Upper lobe of left lung (tissue), 6 donors: ENCODE measurements at places on chromosomes 2 and 18.
A peak's percentile ranks its signal among the peaks of the same experiment; 100 is the strongest.

- peaks cover 11% of the 10 kb centered on the region for H3K4me1 ChIP-seq
- H3K27me3 ChIP-seq, result no peaks in the 10 kb centered on the region
- DNase-seq, result no peak
- no peak overlapping the region for H3K27ac ChIP-seq
- H3K4me3 ChIP-seq, result no peak overlapping the region
Observed at GRCh38 chr2:183011743-183012142, 26.5 kb downstream of the NCKAP1 start.

GRCh38 chr2:70525032-70525431 lies 28.6 kb downstream of the TGFA start:
- peaks cover 26% of the 10 kb centered on the region for H3K4me1 ChIP-seq
- DNase-seq, result no peak
- peak overlapping the region; percentile 75 for H3K27ac ChIP-seq
- H3K36me3 ChIP-seq, result no peaks in the 10 kb centered on the region
- no peak overlapping the region for H3K4me3 ChIP-seq

DNA sequence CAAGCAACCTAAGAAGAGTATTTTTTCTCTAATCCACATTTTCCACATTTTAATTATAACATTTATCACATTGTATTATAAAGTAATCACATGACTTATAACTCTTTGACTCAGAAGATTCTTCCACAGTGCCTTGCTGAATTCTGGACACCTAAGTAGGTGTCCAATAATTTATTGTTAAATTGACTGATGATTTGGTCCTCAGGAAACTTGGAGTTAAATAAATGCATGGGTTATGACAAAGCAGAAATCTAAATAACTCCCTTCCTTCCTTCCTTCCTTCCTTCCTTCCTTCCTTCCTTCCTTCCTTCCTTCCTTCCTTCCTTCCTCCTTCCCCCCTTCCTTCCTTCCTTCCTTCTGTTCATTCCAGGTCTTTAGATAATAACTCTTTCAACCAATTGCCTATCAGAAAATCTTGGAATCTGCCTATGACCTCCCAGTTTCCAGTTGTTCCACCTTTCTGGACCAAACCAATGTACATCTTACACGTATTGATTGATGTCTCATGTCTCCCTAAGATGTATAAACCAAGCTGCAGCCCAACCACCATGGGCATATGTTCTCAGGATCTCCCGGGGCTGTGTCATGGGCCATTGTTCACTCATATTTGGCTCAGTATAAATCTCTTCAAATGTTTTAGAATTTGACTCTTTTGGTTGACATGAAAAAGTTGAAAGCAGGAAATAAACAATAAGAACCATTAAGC lies 10.4 kb upstream of the KDSR start:
- no peaks in the 10 kb centered on the region for H3K27me3 ChIP-seq
- H3K4me1 ChIP-seq, result no peaks in the 10 kb centered on the region
- DNase-seq, result no peak
- H3K27ac ChIP-seq, result no peak overlapping the region
- H3K4me3 ChIP-seq, result no peak overlapping the region

DNA sequence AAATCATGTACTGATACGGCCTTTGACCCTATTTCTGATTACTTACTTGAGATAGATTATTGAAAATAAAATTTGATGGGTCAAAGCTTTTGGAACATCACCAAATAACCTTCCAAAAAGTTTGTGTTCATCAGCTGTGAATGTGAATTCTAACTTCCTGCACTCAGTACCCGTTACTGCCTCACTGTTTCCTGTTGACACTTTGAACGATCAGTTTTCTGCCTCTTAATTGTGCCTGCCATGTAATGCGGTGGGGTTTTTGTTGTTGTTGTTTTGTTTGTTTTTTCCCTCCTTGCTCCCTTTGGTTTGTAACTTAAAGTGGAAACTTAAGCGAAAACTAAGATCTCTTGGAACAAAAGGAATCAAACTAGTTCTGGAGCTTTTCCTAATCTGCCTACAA lies 18.9 kb downstream of the ATG16L1 start:
- no peak for DNase-seq
- peaks cover 10% of the 10 kb centered on the region for H3K4me1 ChIP-seq
- H3K27me3 ChIP-seq, result no peaks in the 10 kb centered on the region
- no peak overlapping the region for H3K4me3 ChIP-seq
- H3K27ac ChIP-seq, result no peak overlapping the region

DNA sequence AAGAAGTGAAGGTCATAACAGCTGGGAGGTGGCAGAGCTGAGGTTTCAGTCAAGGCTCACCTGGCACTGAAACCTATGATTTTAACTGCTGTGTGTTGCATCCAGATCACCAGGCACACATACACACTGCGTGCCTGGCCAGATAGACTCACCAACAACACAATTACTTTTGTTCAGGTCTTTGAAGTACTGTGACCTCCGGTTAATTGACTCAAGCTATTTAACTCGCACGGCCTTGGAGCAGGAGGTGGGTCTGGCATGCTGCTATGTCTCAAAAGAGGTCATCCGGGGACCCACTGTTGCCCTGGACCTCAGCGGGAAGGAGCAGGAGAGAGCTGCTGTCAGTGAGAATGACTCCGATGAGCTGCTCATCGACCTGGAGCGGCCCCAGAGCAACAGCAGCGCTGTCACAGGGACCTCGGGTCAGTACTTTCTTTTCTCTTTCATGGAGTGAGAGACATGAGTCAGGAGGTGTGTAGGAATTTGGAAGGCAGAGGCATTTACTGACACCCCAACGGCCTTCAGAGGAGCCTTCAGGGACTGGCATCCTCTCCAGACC lies 104.1 kb downstream of the ESCO1 start:
- DNase-seq, result no peak
- no peak overlapping the region for H3K27ac ChIP-seq
- no peaks in the 10 kb centered on the region for H3K36me3 ChIP-seq
- no peak overlapping the region for H3K4me3 ChIP-seq
- no peaks in the 10 kb centered on the region for H3K27me3 ChIP-seq

DNA sequence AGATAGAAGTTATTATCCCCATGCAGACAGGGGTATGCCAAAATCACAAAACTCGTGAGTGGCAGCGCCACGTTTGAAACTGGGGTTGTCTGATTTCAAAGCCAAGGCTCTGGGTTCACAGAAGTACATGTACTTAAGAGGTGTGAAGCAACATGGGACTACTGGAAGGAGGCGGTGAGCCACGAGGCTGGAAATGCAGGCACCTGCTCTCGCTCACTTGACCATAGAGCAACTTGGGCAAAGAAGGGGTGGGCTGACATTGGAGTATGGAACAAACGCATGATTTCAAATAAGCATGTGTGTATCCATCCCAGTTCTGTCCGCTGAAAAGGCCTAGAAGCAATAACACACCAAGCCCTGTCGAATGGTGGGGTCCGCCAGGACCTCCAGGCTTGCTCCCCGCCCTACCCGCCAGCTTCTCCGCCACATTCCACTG lies 593 bp upstream of the ACTR2 start:
- DNase-seq, result no peak
- peak overlapping the region; percentile 76 for H3K4me3 ChIP-seq
- peaks cover 46% of the 10 kb centered on the region for H3K4me1 ChIP-seq
- H3K36me3 ChIP-seq, result no peaks in the 10 kb centered on the region
- peak overlapping the region; percentile 98 for H3K27ac ChIP-seq
- no peaks in the 10 kb centered on the region for H3K27me3 ChIP-seq
